ENCODE measurements at places on chromosomes 3 and 15.

DNA sequence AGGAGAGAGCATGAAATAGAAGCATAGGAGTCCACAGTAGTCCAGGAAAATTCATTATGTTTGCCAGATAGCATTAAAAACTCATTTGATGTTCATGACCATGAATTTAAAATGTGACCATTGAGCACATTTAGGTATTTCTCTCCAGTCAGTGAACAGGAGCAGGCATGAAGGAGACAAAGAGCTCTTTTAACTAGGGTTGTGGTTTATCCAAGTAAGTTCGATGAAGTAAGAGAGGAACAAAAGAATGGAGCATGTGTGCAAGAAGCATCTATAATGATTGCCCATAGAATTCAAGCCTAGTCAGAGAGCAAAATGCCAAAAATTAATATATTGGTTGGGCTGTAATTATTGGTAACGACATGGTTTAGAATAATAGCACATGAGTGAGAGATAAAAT, 342.1 kb upstream of the CCDC54 start:
- no peak for DNase-seq

DNA sequence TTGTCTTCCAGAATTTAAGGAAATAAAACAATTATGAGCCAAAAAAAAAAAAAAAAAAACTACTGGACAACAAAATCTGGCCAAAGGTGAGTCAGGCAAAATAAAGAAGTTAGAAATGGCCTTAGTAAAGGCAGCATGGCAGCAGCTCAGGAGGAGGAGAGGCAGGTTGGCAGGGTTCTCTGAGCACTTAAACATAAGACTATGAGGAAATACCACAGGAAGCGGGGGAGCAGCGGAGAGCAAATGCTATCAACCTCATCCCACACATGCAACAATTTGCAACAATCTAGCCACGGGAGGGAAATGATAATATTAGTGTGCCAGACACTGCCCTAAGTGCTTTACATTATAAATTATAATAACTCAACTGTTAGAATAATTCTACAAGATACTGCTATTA, 247.3 kb upstream of the NSMCE3 start:
- no peak for DNase-seq

DNA sequence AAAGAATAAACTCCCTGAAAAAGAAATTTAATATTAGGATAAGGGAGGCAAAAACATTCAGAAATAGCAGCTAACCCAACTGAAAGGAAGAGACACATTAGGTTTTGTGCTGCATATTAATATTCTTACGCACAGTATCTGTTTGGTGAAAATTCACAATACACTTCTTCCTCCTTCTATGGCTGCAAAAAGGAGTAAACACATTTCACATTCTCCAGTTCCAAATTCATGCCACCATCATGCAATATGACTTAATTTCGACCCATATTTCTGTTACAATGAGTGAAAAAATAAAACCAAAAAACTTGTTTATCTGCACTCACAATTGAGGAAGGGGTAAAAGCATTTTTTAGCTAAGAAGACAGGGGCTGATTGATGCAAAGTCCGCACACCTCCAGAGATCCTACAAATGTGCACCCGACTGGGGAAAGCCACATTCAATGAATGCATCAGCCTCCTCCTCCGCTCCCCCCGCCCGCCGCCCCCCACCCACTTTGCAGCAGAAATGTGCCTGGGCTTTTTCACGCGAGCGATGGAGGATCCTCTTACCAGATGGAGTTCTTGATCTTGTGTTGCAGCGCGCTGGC, 1.0 kb downstream of the RFX7 start:
- DNase-seq = no peak

- no peak for DNase-seq
These were observed 38.9 kb upstream of the TCF12 start for GRCh38 chr15:56879502-56879901.

DNA sequence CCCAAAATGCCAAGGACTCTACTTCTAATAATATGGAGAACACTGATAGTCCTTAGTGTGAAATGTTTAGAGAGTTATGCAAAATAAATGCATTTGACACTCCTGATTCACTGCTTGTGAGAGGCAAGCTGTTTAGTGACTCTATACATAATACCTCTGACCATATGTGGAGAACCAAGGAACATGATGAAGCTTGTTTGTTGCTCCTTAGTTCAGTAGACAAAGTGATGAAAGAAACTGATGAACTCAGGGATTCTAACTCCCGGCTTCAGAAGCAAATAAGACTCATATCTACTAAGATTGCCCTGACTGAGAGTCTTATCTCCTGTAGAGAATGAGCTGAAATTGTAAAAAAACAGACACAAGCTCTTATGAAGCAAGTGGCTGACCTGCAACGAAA, 41.3 kb downstream of the PEX5L start:
- no peak for DNase-seq

- no peak for DNase-seq
These were observed 703.0 kb upstream of the ZNF385D start for GRCh38 chr3:22453906-22454535.

DNA sequence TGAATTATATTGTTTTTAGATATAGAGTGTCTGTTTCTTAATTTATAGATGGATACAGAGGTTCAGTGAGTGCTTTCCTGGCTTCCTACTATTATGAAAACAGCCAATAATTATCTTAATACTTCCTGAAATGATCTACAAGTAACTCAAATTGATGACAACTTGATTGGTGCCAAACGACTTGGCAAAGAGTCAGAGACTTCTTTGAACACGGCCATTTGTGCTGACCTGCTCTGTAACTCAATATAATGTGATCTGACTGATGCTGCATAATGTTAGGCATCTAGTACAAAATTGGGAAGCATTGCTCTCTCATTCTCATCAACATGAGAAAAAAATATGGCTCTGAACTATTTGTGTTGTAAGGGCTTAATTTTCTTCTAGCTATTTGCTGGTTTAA, 193.9 kb downstream of the DIPK2A start:
- DNase-seq = no peak

- DNase-seq = no peak
These were observed 60.1 kb downstream of the RASGRF1 start for GRCh38 chr15:79030470-79030869.

DNA sequence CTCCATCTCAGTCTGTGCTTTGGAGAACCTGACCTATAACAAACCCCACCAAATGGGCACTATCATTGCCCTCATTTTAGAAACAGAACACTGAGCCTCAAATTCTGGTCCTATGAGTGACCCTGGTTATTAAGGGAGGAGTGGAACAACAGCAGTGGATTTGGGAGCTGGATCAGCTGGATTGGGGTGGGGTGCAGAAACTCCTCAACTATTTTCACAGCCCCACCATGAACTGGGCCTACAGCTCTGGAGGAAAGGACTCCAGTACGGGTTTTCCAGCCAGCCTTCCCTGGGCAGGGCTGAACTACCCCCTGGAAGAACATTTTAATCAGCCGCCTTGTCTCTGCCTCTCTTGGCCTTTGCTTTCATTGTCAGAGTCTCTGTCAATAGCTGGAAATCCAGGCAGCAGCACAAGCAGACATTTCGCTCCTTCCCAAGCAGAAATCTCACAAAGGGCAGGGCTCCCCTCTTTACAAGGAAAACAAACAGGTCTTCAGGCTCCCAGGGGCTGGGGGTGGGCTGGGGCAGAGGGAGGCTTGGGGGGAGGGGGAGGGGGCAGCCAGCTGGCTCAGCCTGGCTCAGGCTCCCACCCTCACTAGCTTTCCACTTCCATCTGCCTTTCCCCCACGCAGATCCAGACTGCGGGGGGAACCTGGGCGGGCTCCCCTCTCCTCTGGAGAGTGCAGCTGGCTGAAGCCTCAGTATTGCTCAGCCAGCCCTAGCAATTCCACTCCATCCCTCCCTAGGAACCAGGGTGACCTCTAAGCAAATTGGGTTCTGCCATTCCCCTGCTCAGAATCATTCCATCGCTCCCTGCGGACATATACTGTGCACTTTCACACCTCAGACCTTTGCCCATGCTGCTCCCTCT, 13.7 kb upstream of the TLE3 start:
- no peak for DNase-seq

DNA sequence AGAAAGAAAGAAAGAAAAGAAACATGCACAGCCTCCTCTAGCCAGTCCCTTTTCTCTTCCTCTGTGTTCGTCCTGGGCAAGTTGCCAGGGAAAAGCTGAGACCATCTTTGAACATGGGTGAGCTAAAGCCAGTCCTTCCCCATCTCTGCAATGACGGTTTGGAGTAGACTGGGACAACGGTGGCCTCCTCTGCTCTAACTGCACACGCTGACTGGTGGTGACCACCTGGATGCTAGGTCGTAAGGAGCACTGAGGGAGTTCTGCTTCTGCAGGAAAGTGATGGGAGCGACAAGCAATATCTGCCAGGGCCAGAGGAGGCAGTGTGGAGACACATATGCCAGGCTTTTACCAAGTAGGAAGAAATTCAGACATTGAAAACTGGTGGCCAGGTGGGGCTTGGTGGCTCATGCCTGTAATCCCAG, 111.7 kb downstream of the NUP210 start:
- no peak for DNase-seq

GRCh38 chr15:68634122-68634482, 55.3 kb downstream of the CORO2B start:
- DNase-seq = no peak

Measured in activated CD4-positive, CD25-positive, alpha-beta regulatory T cell treated with anti-CD3 and anti-CD28 coated beads, Interleukin-2, amount 50 U/mL, for 72 hours (primary cell).